ENCODE measurements at places on chromosomes 5 and 9. TPM values are rescaled to one million over a fixed set of nuclear protein-coding genes. Genes with fewer than 3 reads are reported as not detected.
A peak's percentile ranks its signal among the peaks of the same experiment; 100 is the strongest.

Gene LRSAM1
- total RNA-seq, result 52.0 TPM

Gene N4BP3
- 2.7 TPM for total RNA-seq

Gene CFAP90
- not detected for total RNA-seq

Gene TLR4
- 14.4 TPM for total RNA-seq

Gene CNTFR
- 3.3 TPM for total RNA-seq

Gene HAVCR1
- 0.17 TPM for total RNA-seq

Gene SPATA31D4
- total RNA-seq, result not detected

Gene PCDHGA6
- 5.7 TPM for total RNA-seq

DNA sequence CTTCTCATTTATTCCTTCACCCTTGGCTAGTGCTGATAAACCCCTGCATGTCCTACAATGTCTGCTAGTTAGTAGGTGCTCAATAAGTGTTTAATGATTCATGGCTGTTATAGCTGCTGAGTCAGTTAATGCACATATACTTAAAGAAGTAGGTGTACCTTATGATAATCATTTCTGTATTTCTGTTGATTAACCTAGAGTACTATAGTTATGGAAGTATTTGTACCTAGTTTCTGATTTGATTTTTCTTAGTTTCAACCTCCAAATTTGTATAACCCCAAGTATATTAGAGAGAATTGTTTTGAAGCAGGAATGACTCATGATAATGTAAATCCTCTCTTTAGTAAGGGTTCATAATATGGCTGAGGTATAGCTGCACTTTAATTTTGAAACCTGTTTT, 8.9 kb downstream of the SMAD5 start:
- DNase-seq, result no peak

DNA sequence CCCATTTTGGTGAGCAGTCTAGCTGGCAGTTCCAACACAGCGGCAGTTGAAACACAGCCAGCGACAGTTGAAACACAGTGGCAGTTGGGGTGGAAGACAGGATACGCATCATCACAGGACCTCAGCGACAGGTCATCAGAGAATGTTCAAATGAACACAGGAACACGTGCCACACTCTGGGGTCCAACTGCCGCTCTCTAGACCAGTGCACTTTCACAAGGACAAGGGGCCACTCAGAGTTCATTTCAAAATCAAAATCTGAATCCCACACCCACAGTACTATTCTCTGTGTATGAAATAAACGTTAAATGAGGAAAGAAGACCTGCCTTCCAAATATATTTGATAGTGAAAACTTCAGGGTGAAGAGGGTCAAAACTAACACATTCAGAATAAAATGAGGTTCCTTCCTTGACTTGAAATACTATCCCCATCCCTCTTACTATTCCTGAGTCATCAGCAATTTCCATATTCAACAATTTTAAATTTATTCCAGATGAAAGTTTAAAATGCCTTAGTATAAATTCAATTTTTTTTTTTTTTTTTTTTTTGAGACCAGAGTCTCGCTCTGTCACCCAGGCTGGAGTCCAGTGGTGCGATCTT, 53.0 kb upstream of the SIMC1 start:
- DNase-seq, result no peak

GRCh38 chr9:135033487-135033886, 54.0 kb upstream of the OLFM1 start:
- DNase-seq, result peak; percentile 4

GRCh38 chr9:98450496-98450895, 195.0 kb upstream of the TBC1D2 start:
- no peak for DNase-seq

GRCh38 chr5:23147625-23148024, 294.5 kb upstream of the CDH12 start:
- DNase-seq, result no peak

GRCh38 chr9:111815285-111816070, 20.7 kb upstream of the SHOC1 start:
- no peak for DNase-seq

GRCh38 chr5:156402387-156402921, 75.5 kb downstream of the SGCD start:
- DNase-seq, result no peak

DNA sequence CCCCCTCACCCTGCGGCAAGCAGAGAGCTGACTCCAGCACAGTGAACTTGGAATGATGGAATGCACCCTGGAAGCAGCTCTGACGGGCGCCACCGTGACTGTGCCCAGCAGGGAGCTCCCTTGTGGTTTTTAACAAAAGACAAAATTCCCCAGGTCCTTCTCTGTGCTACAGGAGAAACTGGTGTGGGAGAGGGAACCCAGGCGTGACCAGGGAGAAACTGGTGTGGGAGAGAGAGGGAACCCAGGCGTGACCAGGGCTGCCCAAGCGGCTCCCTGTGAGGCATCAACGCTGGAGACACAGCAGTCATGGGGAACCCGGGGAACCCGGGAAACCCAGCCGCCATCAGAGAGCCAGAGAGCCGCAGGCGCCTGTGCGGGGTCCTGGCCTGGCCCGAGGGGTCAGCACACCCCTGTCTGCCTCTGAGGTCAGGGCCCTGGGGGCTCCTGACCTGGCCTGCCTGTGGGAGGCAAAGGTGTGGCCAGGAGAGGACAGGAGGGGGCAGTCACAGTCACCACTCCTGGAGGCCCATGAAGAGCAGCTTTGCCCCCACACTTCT, 3.1 kb upstream of the AHRR start:
- no peak for DNase-seq

GRCh38 chr9:125337236-125337635, 75.6 kb downstream of the GAPVD1 start:
- DNase-seq, result no peak

DNA sequence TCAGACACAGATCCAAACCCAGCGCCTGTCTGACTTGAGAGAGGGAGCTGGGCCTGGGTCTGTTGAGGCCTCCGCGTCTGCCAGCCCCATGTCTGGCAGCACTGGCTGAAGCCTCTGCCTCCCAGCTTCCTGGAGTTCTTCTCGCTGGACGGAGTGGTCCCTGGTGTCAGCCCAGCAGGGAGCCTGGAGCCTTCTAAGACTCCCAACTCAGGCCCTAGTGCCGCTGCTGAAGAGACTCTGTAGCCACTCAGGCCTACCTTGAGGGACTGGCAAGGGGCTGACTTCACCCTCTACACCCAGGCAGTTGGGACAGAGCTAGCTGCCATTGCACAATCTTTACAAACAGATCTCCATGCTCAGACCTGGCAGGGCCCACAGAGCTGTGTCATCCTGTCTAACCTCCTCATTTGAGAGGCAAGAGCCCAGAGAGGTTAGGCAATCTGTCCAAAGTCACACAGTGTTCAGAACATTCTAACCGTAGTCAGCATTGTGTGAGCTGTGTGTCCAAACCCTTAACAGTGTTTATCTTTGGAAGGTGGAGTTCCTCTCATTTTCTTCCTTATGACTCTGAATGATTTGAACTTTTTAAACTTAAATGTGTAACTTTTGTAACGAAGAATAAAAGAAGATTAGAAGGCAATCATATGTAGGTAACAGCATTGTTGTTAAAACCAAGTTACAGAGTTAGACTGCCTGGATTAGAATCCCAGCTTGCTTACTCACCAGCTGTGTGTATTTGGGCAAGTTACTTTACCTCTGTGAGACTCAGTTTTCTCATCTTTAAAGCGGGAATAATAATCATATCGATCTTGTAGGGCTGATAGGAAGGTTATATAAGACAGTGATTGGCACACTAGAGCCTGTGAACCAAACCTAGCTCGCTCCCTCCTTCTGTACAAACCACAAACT, 4.6 kb upstream of the DUSP1 start:
- DNase-seq, result peak; percentile 71

GRCh38 chr5:65791712-65792673, 70.0 kb downstream of the NLN start:
- DNase-seq, result no peak

DNA sequence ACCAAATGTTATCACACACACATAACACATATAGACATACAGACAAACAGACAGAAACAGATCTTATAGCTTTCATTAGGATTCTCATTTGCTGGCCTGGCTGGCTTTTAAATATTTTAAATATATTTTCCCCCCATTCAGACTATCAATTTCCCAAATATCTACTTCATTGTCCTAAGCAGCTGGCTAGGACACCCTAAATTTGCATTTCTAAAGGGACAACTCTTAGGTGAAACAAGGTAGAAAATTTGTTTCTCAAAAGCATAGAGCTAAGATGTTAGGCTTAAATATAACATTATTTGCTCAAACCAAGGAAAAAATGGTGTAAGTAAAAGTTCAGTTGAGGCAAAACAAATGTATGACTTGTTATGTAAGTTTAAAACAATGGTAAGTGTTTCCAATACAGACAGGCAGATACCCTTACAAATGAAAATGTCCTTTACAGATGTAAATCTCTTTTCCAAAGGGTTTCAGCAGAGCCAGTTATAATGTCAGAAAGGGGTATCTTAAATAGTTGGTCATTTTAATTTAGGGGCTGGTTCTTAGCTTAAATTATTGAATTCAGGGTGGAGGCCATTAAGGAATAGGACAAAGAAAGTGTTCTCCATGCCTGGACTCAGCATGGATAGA, 522.8 kb downstream of the DMRTA1 start:
- no peak for DNase-seq

DNA sequence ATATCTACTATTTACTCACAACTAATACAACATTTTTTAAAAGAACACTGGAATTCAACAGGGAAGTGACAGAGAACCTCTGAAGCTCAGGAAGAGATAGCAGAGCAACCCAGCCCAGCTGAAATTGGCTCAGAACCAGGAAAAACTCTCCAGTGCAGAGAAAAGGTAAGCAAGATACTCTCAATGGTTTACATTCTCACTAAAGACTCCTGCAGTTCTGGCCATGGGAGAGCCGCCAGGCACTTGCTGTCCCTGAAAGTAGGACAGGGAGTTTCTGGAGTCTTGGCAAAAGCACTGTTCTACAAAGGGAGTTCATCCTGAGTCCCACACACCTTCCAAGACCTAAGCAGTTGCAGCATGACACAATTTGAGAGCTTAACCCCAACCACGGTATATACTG, 330.8 kb downstream of the TRIM36 start:
- DNase-seq, result no peak

GRCh38 chr5:148387325-148387724, 3.6 kb downstream of the FBXO38 start:
- DNase-seq, result no peak

DNA sequence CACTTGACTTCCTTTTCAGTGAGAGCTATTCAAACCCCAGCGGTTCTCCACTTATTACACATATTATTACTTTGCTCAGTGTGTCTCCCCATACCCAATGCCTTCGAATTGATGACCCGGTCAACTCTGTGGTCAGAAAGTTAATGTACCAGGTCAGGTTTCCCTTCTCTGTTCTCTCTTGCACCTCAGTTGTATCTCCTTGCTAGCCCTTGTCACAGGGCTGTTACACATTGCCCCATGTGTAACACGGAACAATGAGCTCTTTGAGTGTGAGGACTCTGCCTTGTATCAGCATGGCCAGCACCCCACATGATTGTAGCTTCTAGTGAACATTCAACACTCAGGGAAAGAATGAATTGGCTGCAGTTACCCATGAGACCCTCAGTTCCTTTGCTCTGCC, 73.6 kb downstream of the DOCK2 start:
- no peak for DNase-seq

DNA sequence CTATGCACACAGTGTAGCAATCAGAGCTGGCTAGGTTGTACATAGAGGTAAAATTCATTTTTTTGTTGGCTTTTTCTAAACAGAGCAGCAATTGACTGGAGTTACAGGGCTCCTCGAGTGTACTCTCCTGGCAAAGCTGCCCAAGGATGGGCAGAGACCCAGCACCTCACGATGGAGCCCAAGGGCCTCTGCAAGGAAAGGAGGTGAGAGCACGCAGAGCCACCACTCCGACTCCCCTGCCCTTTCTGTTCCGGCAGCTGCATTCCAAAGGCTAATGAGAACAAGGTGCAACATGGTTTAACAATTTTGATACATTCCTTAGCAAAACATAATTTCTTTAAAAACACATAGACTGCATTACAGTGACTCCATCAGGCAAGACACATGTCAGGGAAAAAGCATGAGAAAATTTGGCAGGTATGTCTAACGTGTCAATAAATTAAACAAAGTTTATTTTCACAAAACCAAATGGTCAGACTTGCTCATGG, 47.5 kb downstream of the SAXO1 start:
- DNase-seq, result no peak

- no peak for DNase-seq
Observed at GRCh38 chr5:157558041-157558595, 17.5 kb downstream of the ADAM19 start.

DNA sequence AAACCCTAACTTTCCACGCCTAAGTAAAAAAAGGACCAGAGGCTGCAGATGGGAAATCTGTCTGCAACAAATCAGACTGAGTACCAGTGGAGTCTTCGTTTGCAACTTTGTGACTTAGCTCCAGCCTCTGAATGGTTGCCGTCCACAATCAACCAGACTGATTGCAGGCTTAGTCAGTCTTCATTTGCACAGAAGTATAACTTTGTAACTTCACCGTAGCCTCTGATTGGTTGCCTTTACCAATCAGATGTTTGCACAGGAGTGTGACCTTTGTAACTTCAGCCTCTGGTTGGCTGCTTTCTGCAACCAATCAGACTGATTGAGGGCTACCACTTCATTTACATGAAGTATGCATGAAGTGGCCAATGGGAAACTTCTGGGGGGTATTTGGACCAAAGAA, 53.7 kb downstream of the TGFBR1 start:
- no peak for DNase-seq

GRCh38 chr5:164671640-164672039, 1166.2 kb downstream of the MAT2B start:
- DNase-seq, result no peak

All from left ventricle myocardium superior (tissue), 1 donor.